ENCODE measurements at places on chromosomes 2 and 18.
A peak's percentile ranks its signal among the peaks of the same experiment; 100 is the strongest.

- H3K27ac ChIP-seq = no peak overlapping the region
- no peaks in the 10 kb centered on the region for H3K4me1 ChIP-seq
- H3K27me3 ChIP-seq = no peaks in the 10 kb centered on the region
- no peak overlapping the region for H3K4me3 ChIP-seq
- H3K36me3 ChIP-seq = no peaks in the 10 kb centered on the region
Observed at GRCh38 chr18:38801640-38802039, 1236.0 kb upstream of the CELF4 start.

DNA sequence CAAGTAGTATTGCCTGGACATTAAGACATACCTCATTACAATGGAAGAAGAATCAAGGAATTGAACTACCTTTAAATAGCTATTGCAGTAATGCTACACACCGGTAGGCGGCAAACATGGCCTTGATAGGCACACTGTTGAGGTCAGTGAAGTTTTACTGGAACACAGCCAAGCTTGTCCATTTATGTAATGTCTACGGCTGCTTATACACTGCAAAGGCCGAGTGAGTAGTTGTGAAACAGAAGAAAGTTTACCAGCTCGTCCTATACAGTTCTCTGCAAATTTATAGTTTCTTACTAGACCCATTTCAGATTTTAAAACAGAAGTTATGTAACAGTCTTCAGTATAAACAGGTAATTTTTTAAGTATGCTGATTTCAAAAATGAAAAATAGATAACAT lies 38.8 kb downstream of the PPP4R1 start:
- H3K36me3 ChIP-seq = peaks cover 72% of the 10 kb centered on the region
- DNase-seq = peak; percentile 95
- peak overlapping the region; percentile 2 for H3K27ac ChIP-seq
- peaks cover 5% of the 10 kb centered on the region for H3K4me1 ChIP-seq

DNA sequence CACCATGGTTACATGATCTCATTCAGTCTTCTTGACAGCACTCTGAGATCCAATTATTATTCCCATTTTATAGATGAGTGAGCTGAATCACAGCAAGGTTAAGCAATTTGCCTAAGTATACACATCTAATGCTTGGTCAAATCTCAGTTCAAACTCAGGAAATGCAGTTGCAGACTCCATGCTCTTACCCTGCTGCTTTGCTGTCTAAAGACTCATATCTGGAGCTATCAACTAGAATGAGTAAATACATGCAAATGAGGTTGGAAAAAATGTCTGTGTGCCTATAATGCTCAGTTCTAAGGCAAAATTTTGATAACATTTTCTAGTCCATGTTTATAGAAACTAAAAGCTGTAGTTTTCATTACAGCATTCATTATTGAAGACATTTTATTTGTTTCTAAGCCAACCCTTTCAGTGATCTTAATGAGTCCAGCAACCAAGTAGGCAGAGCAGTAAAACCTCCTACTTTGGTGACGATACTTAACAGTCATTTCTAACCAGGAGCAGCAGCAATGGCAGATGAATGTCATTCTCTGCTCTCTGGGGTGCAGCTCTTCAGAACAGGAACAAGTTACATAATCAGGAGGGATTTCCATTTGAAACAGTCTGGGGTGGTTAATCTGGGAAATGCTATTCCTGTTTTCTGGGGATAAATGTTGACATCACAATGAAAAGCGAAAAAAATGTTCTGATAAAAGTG lies 396.8 kb upstream of the UBE2E3 start:
- H3K4me1 ChIP-seq = no peaks in the 10 kb centered on the region
- no peak overlapping the region for H3K27ac ChIP-seq
- DNase-seq = no peak
- no peak overlapping the region for H3K4me3 ChIP-seq
- no peaks in the 10 kb centered on the region for H3K27me3 ChIP-seq

GRCh38 chr2:38192976-38193375 lies 117.0 kb upstream of the CYP1B1 start:
- no peaks in the 10 kb centered on the region for H3K27me3 ChIP-seq
- no peak overlapping the region for H3K4me3 ChIP-seq
- H3K4me1 ChIP-seq = peaks cover 9% of the 10 kb centered on the region
- H3K27ac ChIP-seq = no peak overlapping the region
- DNase-seq = no peak
- no peaks in the 10 kb centered on the region for H3K36me3 ChIP-seq

DNA sequence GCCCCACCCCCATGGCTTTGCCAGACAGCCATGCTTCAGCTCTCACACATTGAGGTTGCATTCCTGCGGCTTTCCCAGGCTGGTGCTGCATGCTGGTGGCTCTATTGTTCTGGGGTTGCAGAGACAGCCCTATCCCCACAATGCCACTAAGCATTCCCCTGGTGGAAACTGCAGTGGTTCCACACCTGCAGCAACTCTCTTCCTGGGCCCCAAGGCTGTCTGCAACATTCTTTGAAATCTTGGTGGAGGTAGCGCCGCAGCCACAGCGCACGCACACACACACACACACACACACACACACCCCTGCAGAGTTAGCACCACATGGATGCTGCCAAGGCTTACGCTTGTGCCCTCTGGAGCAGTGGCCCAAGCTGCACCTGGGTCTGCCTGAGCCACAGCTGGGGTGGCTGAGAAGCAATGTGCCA lies 21.4 kb downstream of the SFXN5 start:
- H3K27me3 ChIP-seq = no peaks in the 10 kb centered on the region
- no peaks in the 10 kb centered on the region for H3K36me3 ChIP-seq
- DNase-seq = no peak
- H3K27ac ChIP-seq = no peak overlapping the region
- H3K4me3 ChIP-seq = no peak overlapping the region
- H3K4me1 ChIP-seq = no peaks in the 10 kb centered on the region

DNA sequence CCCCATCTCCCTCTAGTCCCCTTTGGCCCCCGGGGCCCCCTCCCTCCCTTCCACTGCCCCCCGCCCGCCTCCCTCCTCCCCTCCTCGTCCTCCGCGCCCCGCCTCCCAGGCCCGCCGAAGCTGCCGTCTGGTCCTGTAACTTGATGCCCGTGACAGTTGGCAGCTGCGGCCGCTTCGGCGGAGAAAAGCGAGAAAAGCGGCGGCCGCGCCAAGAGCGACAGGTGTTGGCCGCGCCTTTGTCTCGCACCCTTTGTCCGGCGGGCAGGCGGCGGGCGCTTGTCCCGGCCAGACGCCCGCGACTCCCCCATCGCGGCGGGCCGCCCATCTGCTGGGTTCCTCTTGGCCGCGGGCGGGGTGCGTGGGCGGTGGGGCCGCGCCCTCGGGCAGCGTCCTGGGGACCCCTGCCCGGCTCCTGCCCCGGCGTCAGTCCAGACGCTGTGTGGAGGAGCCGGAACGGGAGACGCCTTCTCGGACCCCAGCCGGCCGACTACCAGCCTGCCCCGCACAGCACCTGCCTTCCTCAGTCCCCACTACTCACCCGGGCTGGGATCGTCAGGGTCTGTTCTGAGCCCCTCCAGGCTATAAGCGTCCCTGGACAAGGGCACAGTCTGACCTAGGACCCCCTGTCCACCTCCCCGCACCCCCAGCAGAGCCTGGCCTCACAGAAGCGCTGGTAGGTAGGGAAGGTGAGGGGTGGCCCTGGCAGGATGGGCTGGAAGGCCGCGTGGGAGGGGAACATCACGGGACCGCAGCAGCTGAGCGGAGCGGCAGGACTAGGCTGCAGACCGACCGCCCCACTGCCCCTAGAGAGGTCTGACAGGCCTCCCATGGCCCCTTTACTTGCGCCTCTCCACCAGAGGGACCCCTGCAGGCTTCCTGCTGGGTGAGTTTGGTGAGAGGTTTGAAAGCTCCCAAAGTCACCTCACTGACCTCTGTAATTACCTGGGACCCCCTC lies 1.2 kb upstream of the HES6 start:
- DNase-seq = peak; percentile 70
- 0 out of 2 replicates have a peak, but pooled peaks cover 5% of the 10 kb centered on the region for H3K36me3 ChIP-seq
- H3K4me3 ChIP-seq = peak overlapping the region; percentile 47
- H3K4me1 ChIP-seq = peaks cover 4% of the 10 kb centered on the region
- no peaks in the 10 kb centered on the region for H3K27me3 ChIP-seq
- no peak overlapping the region for H3K27ac ChIP-seq

GRCh38 chr2:2828774-2829368 lies 497.8 kb upstream of the MYT1L start:
- DNase-seq = no peak
- no peaks in the 10 kb centered on the region for H3K4me1 ChIP-seq
- H3K36me3 ChIP-seq = no peaks in the 10 kb centered on the region
- H3K4me3 ChIP-seq = no peak overlapping the region

- no peak overlapping the region for H3K4me3 ChIP-seq
- no peaks in the 10 kb centered on the region for H3K4me1 ChIP-seq
- no peaks in the 10 kb centered on the region for H3K36me3 ChIP-seq
- no peak for DNase-seq
- no peak overlapping the region for H3K27ac ChIP-seq
Observed at GRCh38 chr2:241893265-241893664, 23.7 kb downstream of the RTP5 start.

DNA sequence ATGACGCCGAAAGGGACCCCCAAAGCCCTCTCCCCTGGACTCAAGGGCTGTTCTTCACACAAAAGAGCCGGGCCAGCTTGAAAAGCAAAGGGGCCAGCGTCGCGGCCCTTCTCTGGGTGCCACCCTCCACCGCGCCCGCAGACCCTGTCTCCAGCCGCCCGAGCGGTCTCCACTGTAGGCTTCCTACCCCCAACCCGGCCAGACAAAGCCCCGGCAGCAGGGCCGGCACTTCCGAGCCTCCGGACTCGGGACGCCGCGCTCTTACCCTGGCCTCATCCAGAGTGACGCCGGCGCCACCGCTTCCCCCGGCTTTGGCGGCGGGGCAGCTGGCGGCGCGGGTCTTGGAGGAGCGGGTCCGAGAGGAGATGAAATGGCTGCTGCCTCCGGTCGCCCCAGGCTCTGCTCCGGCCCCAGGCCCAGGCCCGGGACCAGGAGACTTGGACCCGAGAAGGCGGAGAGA lies 603 bp downstream of the ATAD2B start:
- no peaks in the 10 kb centered on the region for H3K27me3 ChIP-seq
- H3K27ac ChIP-seq = peak overlapping the region; percentile 75
- H3K36me3 ChIP-seq = no peaks in the 10 kb centered on the region

DNA sequence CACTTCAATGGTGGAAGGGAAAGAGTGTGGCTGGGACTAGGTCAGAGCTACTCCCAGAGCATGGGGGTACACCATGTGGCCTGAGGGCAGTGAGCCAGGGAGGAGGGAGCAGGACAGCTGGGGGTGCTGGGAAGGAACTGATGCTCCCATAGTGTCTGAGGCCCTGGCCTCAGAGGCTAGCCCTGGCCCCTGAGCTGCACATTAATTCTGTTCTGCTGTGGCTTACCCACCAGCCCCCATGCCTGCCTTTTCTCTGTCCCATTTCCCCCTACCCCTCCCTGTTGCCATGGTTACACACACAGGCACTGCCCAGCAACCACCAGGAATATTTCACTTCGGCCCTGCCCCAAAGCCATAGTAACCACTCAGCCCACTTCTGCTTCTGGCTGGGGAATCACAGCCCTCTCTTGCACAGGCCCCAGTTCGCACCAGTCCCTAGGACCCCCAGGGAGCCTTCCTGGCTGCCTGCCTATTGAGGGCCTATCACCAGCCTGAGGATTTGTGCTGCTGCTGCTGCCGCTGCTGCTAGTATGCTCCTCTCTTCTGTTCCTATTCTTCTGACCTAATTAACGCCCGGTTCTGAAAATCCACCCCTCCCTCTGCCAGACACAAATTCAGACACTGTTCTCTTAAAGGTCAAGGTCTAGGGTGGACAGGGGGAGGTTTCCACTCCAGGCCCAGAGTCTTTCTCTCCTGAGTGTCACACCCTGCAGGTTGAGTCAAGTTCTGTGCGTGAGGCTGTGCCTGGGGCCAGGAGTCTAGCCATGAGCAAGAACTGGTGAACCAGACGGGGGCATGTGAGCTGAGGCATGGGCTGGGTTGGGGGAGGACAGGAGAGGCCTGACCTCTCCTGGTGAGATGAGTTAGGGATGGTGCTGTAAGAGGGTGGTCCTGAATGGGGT lies 87.1 kb upstream of the MCFD2 start:
- peak; percentile 16 for DNase-seq
- peaks cover 8% of the 10 kb centered on the region for H3K36me3 ChIP-seq
- H3K27me3 ChIP-seq = no peaks in the 10 kb centered on the region

GRCh38 chr2:67389286-67389685 lies 7.8 kb upstream of the ETAA1 start:
- H3K27ac ChIP-seq = no peak overlapping the region
- H3K36me3 ChIP-seq = no peaks in the 10 kb centered on the region
- DNase-seq = peak; percentile 51
- H3K27me3 ChIP-seq = no peaks in the 10 kb centered on the region
- peaks cover 27% of the 10 kb centered on the region for H3K4me1 ChIP-seq
- no peak overlapping the region for H3K4me3 ChIP-seq

DNA sequence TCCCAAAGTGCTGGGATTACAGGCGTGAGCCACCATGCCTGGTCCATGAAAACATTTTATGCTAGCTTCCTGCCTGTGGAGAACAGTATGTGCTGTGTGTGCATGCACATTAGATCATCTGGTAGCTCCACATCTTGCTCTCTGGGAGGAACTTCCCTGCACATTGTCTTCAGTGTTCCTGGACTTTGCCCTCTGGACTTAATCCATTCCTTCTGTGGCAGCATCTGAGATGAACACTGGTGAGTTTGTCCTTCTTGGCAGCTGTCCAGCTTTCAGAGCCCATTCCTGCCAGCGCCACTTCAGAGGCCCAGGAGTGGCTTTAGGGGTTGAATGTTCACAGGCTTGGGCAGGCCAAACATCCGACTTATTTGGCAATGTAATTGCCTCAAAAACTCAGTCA lies 65.2 kb downstream of the POU3F3 start:
- H3K36me3 ChIP-seq = no peaks in the 10 kb centered on the region
- H3K4me3 ChIP-seq = no peak overlapping the region
- peak; percentile 16 for DNase-seq
- H3K27ac ChIP-seq = no peak overlapping the region

- peak overlapping the region; percentile 94 for H3K27ac ChIP-seq
- H3K4me3 ChIP-seq = no peak overlapping the region
- no peak for DNase-seq
- no peaks in the 10 kb centered on the region for H3K36me3 ChIP-seq
- H3K27me3 ChIP-seq = no peaks in the 10 kb centered on the region
- peaks cover 20% of the 10 kb centered on the region for H3K4me1 ChIP-seq
Observed at GRCh38 chr2:237466211-237466610, 20.8 kb upstream of the MLPH start.

DNA sequence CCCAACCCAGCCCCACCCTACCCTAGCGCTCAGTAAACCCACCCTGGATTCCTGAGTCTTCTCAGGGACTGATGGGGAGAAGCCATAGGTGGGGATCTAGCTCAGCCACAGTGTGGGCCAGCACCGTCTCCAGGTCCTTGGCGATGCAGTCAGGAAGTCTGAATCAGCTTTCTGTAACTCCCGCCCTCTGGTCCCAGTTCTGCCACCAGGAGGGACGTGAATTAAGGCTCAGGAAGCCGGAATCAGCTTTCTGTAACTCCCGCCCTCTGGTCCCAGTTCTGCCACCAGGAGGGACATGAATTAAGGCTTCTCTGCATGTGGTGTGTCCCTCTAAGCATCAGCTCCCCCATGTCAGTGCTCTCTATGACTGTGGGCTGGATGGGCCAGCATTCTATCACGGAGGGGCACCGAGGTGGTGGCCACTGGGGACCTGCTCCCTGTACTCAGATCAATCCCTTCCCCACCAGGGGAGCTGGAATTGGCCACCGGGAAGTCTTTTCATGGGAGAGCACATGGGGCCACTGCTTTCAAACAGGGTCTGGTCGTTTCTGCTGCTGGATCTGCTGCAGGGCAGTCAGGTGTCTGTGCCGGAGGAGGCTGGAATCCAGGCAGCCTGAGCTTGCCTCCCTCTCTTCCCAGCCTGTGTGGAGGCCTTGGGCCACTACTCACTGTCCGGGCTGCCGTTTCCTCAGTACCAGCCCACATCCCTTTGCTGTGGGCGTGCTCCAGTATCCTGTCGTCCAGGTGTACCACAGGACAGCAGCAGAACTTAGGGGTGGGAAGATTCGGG lies 24.7 kb downstream of the ASB18 start:
- no peaks in the 10 kb centered on the region for H3K36me3 ChIP-seq
- H3K27ac ChIP-seq = no peak overlapping the region
- DNase-seq = no peak
- no peaks in the 10 kb centered on the region for H3K4me1 ChIP-seq
- H3K4me3 ChIP-seq = no peak overlapping the region
- H3K27me3 ChIP-seq = no peaks in the 10 kb centered on the region

All from PC-3 (cell line).